ENCODE measurements at places on chromosomes 4 and X.

- DNase-seq: no peak
Observed at GRCh38 chr4:124974152-124974551, 261.6 kb upstream of the ANKRD50 start.

GRCh38 chrX:139640259-139640658 is 67.7 kb downstream of the MCF2 start:
- no peak for DNase-seq

DNA sequence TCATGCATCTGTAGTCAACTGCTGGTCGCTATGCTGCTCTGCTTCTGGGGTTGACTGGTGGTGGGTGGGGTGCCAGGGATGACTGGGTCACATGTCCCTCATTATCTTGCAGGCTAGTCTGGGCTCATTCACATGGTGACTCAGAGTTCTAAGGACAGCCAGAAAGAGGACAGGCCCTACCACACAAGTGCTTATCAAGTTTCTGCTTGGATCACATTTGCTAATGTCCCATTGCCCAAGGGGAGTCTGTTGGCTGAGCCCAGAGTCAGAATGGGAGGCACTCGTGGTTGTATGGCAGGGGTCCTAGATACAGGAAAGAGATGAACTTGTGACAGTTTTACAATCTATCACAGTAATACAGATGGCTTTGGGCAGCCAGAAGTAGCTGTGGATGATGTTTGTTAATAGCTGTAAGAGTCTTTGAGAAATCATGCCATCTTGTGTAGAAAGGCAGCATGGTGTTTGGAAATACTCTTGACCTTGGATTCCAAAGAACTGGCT is 221.3 kb downstream of the GPAT3 start:
- DNase-seq: peak; percentile 26

DNA sequence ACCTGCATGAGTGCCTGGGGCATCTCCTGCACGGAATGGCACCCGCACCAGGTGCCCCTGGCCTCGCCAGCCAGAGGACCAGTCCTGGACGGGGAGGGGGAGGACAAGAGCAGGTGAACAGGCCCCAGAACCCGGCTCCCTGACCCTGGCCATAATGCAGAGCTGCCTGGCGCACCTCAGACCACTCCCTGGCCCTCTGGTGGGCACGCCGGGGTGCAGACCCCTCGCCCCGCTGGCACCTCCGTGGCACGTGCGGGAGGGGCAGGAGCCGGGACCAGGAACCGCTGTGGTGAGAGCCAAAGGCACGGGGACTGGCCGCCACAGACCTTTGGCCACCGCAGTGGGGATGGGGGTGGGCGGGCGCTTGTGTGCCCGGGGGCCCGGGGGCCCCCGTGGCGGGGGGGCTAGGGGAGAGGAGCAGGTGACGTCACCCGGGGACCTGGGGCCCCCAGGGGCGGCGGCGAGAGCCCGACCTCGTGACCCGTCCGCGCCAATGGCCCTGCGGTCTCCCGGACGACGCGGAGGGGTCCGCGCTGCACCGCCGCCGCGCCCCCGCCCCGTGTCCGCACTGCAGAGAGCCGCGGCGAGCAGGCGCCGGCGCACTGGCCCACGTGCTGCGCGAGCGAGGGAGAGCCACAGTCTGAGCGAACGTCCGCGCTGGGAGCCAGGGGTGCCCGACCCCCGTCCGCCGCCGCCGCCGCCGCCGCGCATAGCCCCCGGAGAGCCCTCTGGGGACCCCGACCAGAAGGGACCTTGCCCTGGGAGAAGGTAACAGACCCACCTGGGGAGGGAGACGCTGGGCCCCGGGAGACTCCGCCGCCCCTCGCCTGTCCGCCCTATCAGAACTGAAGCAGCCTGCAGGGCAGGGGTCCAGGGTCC is at the start of gene PNMA3:
Gene PNMA3 (plus strand): TSS at position 600 of the 879 bp plus-strand sequence. CDS start 586 bp downstream, outside the sequence.
- no peak for DNase-seq

DNA sequence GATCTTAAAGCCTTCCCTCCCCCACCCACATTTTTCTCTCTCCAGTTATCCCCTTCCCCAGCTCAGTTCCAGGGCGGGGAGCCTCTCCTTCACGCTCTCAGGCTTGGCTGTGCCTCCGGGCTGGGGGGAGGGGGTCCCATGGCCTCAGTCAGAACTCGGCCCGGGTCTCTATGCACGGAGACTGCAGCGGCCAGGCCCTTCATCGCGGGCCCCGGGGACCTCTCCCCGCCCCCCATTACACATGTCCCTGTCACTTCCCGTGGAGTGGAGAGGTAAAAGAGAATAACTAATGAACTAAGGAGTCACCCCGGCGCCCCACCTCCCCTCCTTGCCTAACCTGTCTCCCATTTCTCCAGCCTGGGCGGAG is 838 bp upstream of the PRICKLE3 start:
- no peak for DNase-seq

GRCh38 chr4:95319169-95319568 is 229.6 kb downstream of the UNC5C start:
- DNase-seq: no peak

DNA sequence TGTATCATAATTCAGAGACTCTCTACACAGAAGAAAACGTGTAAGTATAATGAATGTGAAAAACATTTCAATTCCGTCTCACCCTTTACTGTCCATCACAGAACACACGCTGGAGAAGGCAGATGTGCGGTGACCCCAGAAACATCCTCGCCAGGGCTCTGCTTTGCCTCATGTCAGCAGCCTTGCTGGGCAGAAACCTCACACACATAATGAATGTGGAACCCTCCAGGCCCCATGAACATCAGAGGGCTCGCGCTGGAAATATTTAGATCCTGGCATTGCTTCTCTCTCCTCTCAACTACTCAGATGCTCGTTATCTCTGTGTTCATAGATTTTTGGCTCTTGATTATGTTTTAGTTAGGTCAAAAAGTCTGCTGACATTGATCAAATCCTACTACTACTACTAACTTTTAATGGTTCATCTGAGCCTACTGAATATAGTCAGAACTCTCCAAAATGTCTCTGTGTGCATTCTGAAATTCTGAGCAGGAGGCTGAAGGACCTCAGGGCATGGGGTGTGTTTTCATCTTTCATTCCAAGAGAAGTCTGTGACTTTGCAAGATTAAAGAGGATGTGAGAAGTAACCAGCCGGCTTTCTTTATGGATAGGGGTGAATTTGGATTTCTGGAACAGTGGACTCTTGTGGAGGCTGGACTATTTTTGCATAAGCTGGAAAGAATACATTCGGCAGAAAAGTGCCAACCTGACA is 27.0 kb downstream of the SMIM43 start:
- DNase-seq: no peak

- no peak for DNase-seq
Observed at GRCh38 chr4:147289181-147289580, 191.7 kb upstream of the EDNRA start.

GRCh38 chr4:145011636-145012035 is 86.4 kb downstream of the ANAPC10 start:
- DNase-seq: no peak

DNA sequence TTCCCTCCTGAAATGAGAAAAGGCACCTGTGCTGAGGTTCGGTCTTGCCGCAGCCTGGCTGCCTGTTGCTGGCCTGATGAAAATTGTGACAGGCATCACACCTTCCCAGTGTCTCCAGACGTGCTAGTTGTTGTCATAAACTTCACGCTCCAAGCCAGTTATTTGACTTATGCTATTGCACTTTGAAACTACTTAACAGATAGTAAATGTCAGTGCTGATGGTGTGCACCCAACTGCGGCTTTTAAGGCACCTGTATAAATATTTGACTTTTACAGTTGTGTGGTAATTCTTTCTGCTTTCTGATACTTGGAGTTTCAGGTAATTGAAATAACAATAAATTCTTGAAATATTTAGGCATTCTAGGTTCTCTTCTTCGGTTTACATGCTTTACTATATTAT is 1.8 kb downstream of the WWC2 start:
- no peak for DNase-seq

DNA sequence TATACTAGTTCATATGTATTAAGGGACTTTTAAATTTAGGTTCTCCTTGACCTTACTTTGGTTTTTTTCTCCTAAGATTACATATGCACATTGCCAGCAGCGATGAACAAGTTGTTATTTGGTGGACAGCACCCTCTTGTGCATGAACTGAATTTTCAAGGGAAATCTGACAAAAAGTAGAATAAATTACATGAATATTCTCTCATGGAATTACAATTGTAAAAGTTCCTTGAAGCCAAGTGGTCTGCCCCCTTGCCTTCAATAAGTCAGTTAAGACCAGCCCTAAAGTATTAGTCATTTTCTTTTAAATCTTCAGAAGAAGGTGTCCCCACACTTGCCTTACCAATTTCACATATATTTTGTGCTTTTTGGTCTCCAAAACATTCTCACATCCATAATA is 30.7 kb upstream of the SMARCA5 start:
- no peak for DNase-seq

- no peak for DNase-seq
Observed at GRCh38 chr4:6423575-6423974, 48.8 kb downstream of the PPP2R2C start.

DNA sequence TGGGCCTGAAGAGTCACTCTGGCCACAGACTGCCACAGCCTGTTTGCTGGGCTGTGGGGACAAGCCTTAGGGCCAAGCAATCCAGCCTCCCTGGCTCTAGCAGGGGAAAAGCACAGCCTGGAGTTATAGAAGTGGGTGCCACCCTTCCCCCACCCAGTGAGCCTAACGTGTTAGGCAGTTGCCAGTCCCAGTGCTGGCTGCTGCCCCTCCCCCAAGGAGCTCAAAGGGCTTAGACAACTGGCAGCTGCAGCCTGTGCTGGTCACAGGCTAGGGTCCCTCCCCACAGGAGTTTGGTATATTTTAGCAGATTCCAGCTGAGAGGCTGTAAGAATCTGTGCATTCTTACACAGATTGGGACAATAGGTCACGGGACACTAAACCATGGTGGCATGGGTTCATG is 370.3 kb upstream of the FGF16 start:
- no peak for DNase-seq

- no peak for DNase-seq
Observed at GRCh38 chrX:108772549-108772948, 36.2 kb upstream of the IRS4 start.

GRCh38 chrX:153829799-153830639 is at the start of gene PDZD4:
Gene PDZD4 (minus strand): TSS chrX:153830544. CDS start chrX:153830298, 246 bp downstream.
- no peak for DNase-seq

DNA sequence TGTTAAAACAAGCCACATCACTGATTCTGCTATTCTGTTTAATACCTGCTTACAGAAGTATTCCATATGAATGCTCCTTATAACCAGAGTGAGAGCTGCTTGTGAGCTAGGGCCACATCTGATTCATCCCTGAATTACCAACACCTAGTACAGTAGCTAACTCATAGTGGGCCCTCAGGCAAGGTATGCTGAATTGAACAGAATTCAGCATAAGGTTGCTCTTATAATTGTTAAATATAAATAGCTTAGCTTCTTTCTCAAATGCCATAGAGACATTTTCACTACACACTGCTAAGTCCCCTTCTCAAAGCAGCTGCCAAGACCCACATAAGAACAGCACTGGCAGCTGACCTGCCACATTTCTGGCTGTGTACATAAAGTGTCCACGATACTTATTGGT is 27.0 kb upstream of the MCF2 start:
- no peak for DNase-seq

DNA sequence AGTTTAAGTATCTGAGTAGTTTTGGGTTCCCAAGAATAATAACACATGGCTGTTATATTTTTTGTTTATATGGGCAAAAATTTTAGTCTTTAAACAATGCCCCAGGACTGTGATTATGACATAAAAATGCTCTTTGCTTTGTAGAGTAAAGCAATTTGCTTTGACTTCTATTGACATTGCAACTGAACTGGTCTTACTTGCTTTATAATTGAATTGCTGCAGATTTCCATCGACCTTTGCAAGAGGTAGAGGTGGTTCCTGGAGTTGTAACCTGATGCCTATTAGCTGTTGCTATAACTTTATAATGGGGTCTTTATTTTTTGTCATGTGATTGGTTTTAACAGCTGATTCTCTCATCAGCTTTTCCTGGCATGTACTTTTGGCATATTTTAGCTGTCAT is 302.9 kb downstream of the ARHGAP10 start:
- DNase-seq: no peak

GRCh38 chrX:152810403-152810802 is 20.2 kb downstream of the CETN2 start:
- DNase-seq: no peak

DNA sequence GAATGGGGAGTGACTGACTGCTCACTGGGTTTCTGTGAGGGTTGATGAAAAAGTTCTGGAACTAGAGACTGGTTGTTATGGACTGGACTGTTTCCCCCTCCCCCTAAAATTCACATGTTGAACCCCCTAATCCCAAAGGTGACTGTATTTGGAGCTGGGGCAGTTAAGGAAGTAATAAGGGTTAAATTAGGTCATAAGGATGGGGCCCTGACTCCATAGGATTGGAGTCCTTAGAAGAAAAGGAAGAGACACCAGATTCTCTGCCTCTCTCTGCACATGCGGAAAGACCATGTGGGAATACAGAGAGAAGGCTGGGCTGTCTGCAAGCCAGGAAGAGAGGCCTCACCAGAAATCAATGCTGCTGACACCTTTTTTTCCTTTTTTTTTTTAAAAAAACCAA is 38.2 kb downstream of the ZBTB49 start:
- no peak for DNase-seq

DNA sequence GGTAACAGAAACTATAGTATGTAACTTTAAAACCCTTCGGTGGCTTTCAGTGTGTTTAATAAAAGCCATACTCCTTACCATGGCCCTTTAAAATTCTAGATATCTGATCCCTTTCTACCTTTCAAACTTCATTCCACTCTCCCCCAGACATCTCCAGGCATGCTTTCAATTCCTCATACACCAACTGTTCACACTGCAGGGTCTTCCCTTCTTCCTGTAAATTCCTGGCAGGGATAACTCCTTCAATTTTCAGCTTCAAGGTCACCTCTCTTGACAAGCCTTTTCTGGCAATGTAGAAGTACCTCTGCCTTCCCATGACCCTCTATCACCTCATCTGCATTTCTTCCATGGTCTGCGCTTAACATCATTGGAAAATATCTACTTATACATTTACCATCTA is 60.8 kb downstream of the WDFY3 start:
- DNase-seq: no peak

- no peak for DNase-seq
Observed at GRCh38 chr4:6373541-6374410, 98.6 kb downstream of the PPP2R2C start.

GRCh38 chr4:70291341-70291740 is 43.4 kb upstream of the CABS1 start:
- no peak for DNase-seq

DNA sequence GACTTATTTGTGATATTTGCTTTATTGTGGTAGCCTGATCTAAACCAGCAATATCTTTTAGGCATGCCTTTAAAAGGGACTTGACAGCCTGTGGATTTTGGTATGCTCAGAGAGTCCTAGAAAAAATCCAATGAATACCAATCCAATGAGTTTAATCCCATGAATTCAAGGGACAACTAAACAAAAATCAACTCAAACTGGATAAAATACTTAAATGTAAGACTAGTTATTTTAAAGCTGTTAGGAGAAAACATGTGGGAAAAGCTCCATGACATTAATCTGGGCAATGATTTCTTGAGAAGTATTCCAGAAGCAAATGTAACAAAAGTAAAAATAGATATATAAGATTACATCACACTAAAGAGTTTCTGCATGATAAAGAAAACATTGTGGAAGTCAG is 711.5 kb upstream of the PITX2 start:
- no peak for DNase-seq

- no peak for DNase-seq
Observed at GRCh38 chr4:174928575-174929253, 10.6 kb downstream of the ADAM29 start.
